ENCODE measurements at places on chromosomes 1 and 21. TPM values are rescaled to one million over a fixed set of nuclear protein-coding genes. Genes with fewer than 3 reads are reported as not detected.
A peak's percentile ranks its signal among the peaks of the same experiment; 100 is the strongest.

Gene KIF14
- total RNA-seq: 1.8 TPM

Gene S100A9
- total RNA-seq: 0.59 TPM

Gene FCER1A
- total RNA-seq: not detected

DNA sequence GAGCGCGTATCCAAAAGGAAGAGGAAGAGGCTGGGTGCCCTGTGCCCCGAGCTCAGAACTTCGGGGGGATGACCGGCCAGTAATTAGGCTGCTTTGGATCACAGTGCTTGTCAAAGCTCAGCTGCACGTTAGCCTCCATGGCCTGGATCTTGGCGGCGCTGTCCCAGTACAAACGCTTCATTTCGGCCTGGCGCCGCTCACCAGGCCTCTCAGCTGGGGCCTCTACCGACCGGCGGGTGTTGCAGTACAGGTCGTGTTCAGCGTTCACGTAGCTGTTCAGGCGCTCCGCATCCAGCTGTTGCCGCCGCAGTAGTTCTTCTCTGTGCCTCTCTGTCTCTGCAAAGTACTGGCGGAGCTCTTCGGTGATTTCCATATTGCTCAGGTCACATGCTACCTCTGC lies 1.4 kb upstream of the ZNF326 start:
- no peak for DNase-seq

Gene AJAP1
- total RNA-seq: 0.29 TPM

DNA sequence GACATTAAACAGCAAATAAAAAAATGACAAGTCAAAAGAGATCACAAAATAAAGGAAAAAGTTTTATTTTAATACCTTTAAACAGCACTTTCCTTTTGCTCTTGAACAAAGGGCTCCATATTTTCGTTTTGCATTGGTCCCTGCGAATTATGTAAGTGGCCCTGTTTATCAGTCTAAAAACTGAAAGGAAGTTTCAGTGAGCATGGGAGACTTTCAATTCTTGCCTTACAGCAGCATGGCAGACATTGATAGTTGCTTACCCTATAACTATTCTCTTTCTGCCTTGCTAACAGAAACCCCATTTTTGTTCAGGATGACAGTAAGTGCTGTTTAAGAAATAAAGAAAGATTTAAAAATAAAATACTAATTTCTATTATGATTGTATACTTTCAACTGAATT lies 5.2 kb upstream of the SH3GLB1 start:
- DNase-seq: no peak

DNA sequence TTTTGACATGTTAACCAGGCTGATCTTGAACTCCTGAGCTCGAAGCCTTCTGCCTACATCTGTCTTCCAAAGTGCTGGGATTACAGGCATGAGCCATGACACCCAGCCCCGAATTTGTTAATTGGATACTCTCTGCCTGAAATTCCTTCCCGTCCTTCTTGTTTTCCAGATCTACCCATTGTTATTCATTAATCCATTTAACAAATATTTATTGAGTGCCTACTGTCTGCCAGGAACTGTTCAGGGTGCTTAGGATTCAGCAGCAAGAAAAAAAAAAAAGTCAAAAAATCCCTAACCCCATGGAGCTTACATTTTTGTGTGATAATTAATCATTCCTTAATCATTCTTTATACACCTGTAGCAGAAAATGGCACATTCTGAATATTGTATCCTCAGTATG lies 206.8 kb upstream of the FOXD3 start:
- DNase-seq: no peak

DNA sequence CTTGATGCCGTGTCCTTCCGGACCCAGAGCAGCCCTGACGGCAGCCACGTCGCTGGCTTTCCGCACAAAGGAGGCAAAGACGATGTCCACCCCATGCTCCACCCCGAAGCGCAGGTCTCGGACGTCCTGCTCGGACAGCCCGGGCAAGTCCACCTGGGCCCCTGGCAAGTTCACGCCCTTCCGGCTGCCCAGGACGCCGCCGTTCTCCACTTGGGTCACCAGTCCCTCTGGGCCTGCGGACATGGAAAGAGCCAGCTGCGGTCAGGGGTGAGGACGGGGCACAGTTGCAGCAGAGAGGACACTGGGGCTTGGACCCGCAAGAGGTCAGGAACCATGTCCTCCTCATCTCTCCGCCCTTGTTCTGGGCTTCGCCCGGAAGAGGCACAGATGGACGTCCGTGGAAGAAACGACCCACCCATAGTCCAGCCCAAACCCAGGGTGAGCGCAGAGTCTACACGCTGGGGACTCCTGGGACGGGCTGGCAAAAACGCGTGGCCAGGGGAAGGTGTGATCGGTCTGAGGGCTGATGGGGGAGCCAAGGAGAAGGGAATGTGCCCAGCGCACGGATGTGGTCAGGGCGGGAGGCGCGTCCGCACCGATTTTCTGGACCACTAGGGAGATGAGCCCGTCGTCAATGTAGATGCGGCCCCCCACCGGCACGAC lies 6.6 kb downstream of the PKLR start:
- DNase-seq: peak; percentile 65

- peak; percentile 49 for DNase-seq
These were observed 29.4 kb downstream of the SPATA17 start for GRCh38 chr1:217660353-217661062.

DNA sequence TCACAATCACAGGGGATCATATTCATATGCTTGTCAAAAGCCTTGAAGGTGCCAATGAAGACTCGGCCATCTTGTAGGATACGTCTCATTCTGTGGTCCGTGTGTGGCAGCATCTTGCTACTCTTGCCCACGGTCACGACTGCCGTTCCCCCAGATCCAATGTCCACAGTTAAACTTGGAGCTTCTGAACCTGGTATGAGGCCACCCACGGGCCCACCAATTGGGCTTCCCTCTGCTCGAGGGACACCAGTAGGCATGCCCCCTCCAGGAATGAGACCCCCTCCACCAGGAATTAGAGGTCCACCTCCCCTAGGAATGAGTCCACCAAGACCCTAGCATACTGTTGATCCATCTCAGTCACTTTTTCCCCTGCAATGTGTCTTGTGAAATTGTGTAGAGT lies 39.6 kb downstream of the MORN1 start:
- peak; percentile 82 for DNase-seq

Gene CAPN9
- total RNA-seq: under 0.01 TPM

DNA sequence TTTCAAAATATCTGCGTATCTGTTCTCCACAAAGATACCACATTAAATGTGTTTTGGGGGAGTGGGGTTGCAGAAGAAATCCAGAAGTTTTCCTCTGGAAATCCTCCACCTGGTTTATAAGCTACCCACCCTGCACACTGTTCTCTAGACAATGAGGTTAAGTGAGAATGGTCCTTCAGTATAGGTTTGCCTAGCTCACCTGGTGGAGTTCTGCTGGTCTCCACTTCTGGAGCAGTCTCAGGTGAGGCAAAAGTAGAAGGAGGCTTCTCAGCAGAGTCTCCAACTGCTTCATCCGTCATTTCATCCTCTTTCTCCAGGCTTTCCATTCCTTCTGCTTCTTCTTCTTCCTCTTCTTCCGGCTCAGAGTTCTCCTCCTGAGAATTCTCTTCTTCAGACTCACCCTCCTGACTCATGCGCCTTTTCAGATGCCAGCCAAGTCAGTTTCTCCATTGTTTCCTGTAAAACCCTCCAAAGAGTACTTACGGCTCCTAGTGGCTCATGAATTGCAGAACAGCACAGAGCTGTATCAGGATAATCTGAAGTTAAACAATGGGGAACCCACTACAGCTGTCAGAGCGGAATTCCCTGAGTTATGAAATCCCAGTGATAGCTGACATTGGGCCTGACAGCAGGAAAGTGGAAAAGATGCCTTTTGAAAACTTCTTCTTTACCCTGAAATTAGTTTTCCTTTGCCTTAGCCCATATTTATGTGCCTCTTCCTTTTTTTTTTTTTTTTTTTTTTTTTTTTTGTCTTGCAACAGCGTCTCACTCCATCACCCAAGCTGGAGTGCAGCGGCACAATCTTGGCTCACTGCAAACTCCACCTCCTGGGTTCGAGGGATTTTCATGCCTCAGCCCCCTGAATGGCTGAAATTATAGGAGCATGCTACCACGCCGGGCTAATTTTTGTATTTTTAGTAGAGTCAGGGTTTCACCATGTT lies 38.5 kb downstream of the MSTO1 start:
- peak; percentile 90 for DNase-seq
